ENCODE measurements at places on chromosomes 6 and 20.

- DNase-seq: no peak
These were observed 82.3 kb upstream of the CLDN20 start for GRCh38 chr6:155181498-155181897.

DNA sequence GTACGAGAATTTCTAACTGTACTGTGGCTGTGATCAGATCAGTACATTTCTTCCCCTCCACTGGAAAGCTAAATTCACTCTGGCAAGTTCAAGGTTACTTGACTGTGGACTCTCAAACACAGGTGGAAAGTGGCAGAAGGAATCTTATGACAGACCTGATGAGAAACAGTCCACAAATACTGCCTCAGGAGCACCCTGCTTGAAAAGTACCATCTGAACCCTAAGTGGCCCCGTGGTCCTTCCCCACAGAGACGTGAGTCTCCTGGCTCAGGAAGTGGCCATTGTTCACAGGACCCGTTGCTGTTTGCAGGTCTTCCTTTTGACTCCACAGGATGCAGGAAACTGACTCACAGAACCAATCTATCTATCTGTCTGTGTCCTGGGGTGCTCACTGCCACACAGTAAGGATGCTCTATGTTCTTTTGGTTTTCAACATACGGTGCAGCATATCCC is 47.5 kb upstream of the NHSL1 start:
- no peak for DNase-seq

- no peak for DNase-seq
These were observed 69.8 kb upstream of the SNX9 start for GRCh38 chr6:157753291-157753690.

DNA sequence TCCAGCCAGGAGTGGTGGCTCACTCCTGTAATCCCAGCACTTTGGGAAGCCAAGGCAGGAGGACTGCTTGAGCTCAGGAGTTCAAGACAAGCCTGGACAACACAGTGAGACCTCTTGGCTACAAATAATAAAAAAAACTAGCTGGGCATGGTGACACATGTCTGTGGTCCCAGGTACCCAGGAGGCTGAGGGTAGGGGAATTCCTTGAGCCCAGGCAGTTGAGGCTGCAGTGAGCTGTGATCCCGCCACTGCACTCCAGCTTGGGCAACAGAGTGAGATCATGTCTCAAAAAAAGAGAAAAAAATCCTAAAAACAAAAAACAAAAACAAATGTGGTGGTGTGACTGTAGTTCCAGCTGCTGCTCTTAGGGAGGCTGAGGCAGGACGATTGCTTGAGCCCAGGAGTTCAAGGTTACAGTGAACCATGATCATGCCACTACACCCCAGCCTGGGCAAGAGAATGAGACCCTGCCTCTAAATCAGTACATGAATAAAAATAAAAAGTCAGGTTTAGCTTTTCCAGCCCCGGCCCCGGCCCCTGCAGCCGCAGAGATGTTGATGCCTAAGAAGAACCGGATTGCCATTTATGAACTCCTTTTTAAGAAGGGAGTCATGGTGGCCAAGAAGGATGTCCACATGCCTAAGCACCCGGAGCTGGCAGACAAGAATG is 13.5 kb upstream of the SNRPC start:
- no peak for DNase-seq

- no peak for DNase-seq
These were observed 119.4 kb downstream of the TBX18 start for GRCh38 chr6:84645000-84645399.

- DNase-seq: no peak
These were observed 48.6 kb downstream of the FIG4 start for GRCh38 chr6:109739686-109740085.

- no peak for DNase-seq
These were observed 1006.0 kb downstream of the KIF16B start for GRCh38 chr20:15567219-15567618.

DNA sequence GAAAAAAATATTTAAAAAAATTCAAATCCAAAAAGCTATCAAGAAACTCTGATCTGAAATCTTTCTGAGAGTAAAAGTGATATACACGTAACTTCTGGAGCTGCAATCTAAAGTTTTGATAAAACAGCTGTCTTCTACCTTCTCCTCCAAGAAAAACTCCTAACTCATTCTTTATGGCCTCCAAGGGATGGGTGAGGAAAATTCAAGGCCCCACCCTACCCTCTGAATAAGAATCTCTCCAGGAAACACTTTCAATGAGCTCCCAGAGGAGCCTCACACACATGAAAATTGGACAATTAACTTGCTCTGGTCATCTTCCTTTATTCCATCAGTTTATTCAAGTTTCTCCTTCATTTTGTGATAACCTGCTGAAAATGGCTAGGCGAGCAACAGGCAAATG is 93.4 kb downstream of the FNDC1 start:
- DNase-seq: no peak

DNA sequence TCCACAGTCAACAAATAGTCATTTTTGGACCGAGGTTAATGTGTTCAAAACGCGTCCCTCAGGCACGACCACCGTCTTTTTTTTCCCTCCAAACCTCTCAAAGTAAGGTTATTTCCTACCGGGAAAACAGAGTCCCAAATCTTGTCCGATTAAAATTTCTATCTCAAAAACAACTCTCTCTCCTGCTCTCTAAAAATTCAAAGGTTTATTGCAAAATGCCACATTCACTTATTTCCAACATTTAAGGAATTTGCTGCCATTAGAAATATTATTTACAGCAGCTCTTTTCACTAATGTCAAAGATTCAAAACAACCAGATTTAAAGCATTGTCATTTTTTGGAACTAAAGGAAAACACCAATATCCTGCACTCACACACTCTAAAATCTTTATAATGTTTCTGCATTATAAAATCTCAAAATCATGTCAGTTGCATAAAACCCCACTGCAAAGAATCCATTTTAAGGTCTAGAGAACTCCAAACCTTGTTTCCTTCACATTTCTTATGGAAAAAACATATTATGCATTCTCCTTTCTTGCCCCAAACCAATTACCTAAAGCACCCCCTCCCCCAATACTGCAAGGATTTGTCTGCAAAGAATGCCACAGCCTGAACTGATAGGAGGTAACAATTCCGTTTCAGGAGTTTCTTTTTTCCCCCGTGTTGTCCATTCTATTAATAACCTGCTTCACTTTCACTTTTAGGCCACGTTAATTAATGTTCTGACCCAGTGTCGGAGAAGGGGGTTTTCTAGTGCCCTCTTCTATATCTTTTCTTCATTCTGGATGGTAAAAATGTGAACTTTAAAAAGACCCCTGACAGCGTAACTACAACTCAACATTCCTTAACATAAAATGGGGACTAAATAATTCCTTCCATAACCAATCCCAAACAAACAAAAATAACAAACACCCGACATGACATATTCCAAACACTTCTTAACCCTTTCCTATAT is 1.4 kb downstream of the NRN1 start:
- DNase-seq: no peak

DNA sequence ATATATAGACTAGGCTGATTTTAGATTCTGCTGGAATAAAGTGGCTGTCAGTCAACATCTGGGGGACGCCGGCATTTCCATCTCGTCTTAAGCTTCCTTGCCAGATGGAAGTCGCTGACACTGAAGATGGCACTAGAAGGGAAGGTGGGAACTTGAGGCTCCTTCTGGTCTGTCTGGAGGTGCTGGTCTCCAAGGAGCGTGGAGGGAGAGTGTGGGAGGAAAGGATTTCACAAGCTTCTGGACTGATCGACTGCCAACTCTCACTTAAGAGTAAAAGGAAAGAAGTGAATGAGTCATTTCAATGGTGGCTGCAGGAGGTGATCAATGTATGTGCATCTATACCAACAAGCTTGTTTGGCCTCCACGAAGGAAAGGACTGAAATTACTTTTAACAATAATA is 40.4 kb downstream of the DUSP22 start:
- DNase-seq: no peak

DNA sequence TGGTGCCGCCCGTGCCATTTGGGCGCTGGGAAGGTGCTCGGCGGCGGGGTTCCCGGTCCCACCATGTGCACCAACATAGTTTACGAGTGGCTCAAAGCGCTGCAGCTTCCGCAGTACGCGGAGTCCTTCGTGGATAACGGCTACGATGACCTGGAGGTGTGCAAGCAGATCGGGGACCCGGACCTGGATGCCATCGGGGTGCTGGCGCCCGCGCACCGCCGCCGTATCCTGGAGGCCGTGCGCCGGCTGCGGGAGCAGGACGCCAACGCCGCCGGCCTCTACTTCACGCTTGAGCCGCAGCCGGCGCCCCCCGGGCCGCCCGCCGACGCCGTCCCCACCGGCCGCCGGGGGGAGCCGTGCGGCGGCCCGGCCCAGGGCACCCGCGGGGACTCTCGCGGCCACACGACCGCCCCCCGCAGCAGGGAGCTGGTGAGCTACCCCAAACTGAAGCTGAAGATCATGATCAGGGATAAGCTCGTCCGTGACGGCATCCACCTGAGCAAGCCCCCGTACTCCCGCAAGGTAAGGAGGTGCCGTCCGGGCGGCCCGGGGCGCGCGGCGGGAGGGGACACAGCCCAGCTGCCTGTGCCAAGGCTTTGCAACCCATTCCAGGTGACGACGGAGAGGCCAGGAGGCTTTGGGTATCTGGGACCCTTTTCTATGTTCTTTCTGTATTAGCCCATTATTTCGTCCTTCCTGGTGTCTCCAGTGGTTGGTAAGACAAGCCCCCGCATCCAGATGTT is 547 bp downstream of the SAMD5 start:
- no peak for DNase-seq

GRCh38 chr6:78605909-78606446 is 261.4 kb upstream of the IRAK1BP1 start:
- no peak for DNase-seq

DNA sequence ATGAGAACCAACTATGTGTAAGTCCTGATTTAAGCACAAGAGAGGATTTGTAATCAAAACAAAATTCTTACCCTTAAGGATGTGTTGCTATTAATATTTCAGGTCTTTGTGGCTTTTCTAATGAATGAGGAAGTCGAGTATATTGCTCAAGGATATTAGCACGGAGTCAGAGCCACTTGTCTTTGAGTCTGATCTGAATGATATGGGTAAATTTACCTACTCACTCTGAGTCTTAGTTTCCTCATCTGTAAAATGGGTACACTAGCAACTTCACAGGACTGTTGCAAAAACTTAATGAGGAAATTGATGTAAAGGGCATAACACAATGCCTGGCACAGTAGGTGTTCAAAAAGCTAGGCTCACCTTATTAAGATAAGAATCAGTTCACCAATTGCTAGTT is 30.0 kb upstream of the QKI start:
- no peak for DNase-seq

DNA sequence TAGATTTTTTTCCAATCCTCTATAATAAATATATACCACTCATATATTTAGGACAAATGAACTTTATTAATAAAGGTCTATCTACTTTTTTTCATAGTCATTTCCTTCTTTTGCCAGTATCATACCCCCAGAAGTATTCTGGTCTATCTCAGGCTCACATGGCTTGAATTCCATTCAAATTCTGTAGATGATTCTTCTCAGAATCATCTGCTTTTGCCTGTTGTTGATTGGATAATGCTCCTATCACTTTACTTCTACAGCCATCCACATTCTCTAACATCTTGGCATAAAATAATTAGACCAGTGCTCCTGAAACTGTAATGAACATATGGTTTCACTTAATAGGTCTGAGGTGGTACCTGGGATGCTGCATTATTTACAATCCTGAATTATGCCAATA is 121.2 kb downstream of the GFRAL start:
- DNase-seq: no peak
